WERI-Rb-1 (cell line): ENCODE measurements at places on chromosomes 6 and 20.
A peak's percentile ranks its signal among the peaks of the same experiment; 100 is the strongest.

- no peak for DNase-seq
These were observed 43.6 kb downstream of the CTCFL start for GRCh38 chr20:57481281-57481711.

DNA sequence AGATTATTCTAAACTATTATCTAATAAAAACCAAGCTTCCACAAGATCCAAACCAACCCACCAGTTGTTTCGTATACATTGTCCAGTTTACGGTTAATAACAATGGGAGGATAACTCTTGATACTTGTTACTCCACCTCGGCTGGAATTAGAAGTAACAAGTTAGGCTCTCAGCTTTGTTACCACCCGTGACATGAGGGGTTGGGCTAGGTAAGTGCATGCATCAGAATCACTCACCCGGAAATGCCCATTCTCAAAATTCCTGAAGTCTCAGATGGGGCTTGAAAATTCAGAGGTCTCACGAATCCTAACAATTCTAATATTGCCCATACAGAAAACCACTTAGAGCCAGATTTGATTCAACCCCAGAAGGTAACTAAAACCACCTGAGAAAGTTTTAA lies 27.0 kb upstream of the SERPINB1 start:
- DNase-seq: no peak

- no peak for DNase-seq
These were observed 57.7 kb downstream of the SNX5 start for GRCh38 chr20:17910828-17911294.

DNA sequence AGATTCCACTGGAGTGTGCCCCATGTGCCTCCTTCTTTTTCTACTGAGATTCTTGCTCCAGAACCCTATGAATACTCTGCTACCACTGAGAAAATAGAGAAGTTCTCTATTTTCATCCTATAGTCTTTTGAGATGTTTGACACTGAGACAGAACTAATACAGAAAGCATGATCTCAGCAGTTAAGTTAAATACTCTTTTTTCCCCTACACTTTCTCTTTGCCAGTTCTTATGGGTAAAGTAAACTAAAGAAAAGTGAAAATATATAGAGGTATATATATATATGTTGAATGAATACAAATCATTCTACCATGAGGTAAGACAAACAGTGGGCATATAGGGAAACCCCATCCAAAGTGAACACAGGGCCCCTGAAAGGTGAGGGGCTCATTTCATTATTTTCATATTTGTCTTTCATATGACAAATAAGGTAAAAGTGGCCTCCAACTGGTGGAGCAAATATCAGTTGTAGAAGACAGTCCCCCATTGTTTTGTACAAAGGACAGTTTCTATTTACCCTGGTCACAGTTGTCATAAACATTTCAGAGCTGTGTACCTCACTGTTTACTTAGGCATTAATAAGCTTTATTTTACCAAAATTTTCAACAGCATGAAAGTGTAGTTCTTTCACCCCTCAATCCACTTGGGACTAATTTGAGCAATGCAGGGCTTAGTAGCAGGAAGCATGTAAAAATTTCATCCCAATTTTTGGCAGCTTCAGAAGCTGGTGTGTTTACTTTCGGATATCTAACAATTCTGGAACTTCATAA lies 188.3 kb upstream of the MARCKS start:
- DNase-seq: no peak

DNA sequence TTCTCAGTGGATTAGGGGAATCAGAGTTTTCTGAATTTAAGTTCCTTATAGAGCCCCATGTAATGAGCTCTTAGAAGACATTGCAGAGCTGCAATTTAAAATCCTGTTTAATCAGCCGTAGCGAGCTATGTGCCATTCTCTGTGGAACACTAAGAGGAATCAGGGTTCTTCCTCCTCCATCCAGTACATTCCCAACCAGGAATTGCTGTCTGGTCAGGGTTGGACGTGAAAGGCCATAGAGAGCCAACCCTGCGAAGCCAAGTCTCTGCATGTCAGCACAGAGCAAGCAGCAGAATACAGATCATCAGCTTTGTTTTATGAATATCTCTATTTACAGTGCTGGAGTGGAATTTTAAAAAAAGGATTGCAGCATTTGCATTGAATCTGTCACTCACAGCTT lies 366.0 kb downstream of the LAMA2 start:
- peak; percentile 13 for DNase-seq

DNA sequence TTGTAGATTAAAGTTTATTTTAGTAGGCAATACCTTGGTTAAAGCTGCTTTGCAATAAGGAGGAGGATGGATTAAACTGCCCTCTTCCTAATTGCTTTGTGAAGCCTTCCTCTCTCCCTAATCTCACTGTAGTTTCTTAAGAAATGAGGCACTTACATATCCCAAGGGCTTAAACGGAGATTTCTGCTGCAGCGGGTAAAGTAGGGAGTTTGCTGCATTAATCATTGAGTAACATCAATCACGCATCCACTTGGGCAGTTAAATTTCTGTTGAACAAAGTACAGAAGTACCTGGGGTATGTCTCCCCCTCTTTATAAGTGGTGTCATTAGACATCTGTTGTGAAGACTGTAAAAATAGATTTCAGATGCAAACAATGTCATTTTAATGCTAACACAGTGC lies 29.5 kb upstream of the ARID1B start:
- peak; percentile 59 for DNase-seq

DNA sequence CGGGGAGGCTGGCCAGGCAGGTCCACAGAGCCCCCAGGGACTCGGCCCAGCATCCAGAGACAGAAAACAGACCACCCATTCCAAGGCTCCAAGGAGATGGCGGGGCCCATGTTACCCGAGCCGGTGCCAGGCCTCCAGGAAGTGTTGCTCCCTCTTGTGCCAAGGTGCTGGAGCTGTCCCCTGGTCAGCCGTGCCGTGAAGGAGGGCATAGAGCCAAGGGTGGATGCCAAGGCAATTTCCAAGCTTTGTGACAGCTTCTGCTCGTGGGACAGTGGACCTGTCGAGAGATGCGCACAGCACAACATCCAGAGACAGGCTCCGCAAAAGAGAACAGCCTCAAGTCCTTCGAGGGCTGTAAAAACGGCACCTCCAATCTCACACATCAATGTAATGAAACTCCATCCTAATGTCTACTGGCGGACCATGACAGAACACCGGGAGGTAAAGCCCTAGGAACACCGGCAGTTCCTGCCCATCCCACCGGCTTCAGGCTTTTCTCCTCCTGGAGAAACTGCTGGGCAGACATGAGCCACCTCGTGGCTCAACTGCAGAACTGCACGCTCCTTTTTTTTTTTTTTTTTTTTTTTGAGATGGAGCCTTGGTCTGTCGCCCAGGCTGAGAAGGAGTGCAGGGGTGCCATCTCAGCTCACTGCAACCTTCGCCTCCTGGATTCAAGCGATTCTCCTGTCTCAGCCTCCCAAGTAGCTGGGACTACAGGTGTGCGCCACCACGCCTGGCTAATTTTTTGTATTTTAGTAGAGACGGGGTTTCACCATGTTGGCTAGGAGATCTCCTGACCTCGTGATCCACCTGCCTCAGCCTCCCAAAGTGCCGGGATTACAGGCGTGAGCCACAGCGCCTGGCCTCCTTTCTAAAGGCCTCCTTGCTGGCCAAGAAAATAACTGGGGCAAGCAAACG lies 30.9 kb upstream of the AVP start:
- DNase-seq: peak; percentile 56

DNA sequence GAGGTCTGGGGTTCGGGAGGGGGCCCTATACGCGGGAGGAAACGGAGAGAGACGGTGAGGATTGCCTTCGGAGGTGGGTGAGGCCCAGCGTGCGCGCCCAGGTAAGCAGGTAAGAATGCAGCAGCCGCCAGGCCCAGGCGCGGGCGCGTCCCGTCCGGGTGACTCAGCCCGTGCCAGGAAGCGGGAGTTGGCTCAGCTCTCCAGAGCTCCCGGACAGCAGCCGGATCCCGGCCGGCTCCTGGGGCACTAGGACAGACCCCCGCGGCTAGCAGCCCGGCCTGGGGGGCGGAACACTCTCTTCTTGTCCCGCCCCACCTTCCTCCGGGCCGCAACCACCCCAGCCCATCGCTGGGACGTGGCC lies 1.5 kb upstream of the MDFI start:
- DNase-seq: no peak

DNA sequence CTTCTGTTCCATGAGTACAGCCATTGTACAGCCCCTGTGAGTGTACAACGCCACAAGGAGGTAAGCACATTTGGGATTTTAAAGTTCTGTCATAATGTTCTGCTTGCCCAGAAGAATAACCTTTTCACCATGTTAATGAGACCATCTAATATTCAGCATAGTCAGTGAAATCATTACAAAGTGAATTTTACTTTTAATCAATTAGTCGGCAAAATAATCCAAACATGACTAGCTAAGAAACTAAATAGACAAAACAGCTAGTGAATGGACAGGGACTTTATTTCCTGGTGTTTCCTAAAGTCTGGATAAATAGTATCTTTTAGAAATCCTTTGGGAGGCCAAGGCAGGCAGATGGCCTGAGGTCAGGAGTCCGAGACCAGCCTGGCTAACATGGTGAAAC lies 69.0 kb upstream of the NRSN1 start:
- no peak for DNase-seq

GRCh38 chr6:106102034-106102433 lies 15.9 kb downstream of the PRDM1 start:
- no peak for DNase-seq

DNA sequence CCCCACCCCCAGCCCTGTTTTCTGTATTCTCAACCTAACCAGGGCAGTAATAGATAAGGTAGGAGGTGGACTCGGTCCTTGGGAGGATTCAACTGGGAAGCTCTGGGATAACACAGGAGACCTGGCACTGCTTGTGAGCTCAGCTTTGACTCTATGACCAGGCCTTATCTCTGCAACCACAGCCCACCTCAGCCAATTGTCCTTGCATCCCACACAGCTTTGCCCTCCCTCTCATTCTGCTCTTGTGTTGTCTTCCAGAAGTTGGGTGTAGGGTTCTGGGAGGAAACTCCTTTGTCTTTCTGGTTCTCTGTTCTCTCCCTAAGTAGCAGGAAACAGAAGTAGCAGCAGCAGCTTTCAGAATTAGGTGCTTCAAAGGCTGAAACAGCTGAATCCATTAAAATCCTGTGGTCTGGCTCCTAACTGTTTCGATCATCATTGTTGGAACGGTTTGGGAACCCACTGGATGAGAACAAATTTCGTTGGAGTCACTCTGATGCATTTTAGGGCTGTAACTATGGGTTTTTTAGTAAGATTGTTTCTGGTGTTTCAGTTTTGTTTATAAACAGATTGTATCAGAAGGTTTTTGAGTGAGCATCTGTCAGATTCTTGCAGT lies 32.4 kb upstream of the SNX9 start:
- no peak for DNase-seq

DNA sequence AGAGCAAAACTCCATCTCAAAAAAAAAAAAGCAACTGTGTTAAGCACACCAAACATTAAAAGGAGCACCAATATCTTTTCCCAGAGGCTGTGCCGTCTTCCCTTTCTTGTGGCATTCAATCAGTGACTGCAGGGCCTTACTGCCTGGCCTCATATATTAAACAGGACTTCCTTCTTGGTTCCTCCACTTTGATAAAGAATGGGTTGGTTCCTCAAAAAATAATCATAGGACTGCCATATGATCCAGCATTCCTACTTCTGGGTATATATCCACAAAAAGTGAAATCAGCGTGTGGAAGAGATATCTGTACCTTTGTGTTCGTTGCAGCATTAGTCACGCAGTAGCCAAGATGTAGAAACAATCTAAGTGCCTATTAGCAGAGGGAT lies 40.3 kb upstream of the GFOD1 start:
- DNase-seq: no peak

DNA sequence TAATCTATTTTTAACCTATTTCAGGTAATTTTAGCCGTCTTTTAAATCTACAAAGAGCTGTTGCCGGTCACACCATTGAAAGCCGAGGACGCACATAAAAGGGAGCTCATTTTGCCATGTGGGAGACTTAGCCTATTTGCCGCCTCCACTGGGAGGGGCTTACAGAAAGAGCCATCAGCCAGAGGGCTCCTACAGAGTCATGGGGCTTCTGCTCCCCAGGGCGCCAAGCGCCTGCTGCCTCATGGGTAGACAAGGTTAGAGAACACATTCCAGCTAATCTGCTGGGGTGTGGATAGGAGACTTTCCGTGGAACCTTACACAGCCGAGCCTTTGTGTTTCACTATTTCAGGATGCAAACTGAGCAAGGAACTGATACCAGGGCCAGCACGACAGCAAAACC lies 12.6 kb downstream of the PCMTD2 start:
- no peak for DNase-seq

DNA sequence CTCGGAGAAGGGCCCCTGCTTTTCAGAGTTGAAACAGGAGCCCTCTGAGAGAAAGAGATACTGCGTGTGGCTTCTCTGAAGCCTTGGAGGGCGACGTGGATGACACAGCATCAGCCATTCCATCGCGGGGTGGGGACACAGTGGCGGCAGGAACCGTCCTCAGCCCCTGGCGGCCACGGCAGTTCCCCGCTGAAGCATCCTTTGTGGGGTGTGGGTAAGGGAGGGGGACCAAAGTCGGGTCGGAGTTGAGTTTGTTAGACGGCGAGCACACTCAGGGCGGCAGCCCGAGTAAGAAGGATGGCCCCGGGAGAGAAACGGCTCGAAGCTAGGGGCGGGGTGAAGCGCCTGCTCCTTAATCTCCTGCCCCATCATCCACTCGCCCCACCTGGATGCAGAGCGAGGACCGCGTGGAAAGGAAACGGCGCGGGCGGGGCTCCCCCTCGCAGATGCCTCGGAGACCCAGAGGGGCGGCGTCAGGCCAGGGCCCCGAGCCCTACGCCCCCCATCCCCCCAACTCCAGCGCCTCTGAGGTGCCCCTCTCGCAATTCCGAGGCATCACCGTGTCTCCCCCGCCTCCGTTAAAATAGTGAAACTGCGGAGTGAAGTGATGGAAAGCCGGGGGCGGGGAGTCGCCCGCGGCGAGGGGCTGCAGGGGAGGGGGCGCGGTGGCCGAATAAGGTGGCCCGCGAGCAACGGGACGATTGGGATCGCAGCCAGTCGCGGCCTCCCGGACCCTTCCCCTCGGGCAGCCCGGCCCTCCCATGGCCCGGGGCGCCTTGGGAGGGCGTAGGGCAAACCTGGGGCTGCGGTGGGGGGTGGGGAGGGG lies 796 bp upstream of the RREB1 start:
- peak; percentile 86 for DNase-seq

DNA sequence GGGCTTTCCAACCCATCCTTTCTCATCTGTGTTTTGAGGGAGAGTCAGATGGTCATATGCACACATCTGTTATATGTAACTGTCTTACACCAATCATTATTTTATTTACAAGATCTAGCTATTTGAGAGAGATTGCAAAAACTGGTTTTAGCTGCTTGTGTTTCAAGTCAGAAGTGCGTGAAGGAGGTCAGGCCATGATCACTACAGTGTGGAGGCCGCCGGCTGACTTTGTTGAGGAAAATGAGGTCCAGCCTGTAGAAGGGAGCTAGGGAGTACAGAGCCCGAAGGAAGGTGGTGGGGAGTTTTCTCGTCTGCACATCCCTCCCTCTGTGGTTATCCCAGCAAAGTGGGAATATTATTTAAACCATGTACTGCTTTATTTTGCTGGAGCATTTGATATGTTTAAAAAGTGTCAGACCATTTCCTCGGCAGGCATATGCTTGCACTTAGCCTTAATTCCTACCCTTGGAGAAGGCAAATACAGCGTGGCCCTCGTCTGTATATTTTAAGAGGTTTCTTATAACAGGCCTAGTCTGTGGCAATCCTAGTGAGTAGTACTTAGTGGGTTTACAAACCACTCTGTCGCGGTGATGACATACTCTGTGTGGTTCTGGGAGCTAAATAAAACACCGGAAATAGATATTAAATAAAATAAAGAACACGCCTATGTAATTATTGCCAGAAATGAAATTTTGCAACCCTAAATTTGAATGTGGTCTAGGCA lies 95.6 kb downstream of the UST start:
- no peak for DNase-seq

GRCh38 chr20:58459058-58459750 lies 56.0 kb downstream of the APCDD1L start:
- no peak for DNase-seq

- DNase-seq: peak; percentile 78
These were observed 11.7 kb downstream of the TFEB start for GRCh38 chr6:41723530-41724227.
